NCI-H2029 treated with DMSO at 0.1 percent for 48 hours (cell line): ENCODE measurements at places on chromosomes 16 and 17.

GRCh38 chr17:65694601-65695000, 133.2 kb upstream of the AXIN2 start:
- DNase-seq, result no peak

GRCh38 chr16:67800338-67800926, 5.9 kb downstream of the RANBP10 start:
- DNase-seq, result no peak

DNA sequence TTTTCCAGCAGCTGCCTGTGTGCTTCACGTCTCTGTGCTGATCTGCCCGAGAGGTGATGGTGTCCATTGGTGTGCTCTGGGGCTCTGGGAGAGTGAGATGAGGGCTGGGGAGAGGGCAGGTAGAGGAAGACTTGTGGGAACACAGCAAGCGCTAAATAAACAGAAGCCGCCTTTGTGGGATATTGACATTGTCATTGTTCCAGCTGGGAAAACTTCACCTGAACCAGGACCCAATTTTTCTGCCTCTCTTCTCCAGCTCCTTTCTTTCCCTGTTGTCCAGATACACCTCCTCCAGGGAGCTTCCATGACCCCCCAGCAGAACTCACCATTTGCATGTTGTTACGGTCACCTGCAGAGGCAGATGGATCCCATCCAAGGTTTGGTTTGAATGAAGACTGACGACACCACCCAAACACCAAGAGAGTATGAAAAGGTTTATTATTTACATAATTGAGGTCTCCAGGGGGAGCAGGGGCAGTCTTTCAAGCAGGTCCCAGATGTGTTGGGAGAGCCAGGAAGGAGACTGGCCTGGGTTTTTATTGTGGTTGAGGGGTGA, 3.6 kb upstream of the ITGA3 start:
- peak; percentile 69 for DNase-seq

- DNase-seq, result no peak
These were observed 54.7 kb upstream of the FASN start for GRCh38 chr17:82152556-82153294.

GRCh38 chr16:56505181-56505580, 14.6 kb downstream of the BBS2 start:
- no peak for DNase-seq

DNA sequence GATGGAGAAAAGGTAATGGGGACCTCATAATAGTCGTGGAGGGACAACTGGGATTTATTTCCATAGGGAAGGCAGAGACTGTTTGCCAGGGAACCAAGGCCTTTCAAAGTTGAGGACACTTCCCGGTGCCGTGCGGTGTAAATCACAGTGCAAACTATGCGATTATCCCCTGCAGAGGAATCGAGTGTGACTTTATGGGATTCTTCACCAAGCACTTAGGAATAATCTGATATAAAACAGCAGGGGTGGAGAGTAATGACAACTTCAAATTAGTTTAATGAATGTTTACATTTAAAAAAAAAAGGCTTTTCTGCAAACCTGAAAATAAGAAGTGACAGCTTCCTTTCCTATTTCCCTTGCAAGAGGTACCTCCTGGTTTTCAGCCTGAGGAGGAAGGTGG, 538.2 kb downstream of the MAF start:
- no peak for DNase-seq

DNA sequence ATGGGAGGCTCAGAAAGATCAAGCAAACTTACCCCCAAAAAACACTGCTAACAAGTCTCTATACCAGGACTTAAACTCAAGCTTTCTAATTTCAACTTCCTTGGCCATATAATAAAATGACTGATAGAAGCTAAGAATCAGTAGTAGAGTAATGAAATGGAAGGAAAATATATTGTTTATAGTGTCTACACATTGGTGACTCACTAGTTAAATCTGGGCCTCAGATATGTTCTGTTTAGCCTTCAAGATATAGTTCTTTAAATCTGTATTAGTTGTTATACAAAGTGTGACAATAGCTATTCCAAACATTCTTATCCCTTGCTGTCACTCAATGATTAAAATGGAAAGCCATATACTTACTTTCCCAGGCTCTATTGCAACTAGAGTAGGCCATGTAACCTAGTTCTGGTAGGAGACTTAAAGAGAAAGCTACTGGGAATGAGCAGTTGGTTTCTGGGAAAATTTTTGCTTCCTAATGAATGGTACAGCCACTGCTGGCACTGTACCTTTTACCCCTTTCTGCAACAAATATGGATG, 18.3 kb downstream of the SSH2 start:
- no peak for DNase-seq

GRCh38 chr16:77574867-77575624, 140.2 kb upstream of the ADAMTS18 start:
- no peak for DNase-seq

DNA sequence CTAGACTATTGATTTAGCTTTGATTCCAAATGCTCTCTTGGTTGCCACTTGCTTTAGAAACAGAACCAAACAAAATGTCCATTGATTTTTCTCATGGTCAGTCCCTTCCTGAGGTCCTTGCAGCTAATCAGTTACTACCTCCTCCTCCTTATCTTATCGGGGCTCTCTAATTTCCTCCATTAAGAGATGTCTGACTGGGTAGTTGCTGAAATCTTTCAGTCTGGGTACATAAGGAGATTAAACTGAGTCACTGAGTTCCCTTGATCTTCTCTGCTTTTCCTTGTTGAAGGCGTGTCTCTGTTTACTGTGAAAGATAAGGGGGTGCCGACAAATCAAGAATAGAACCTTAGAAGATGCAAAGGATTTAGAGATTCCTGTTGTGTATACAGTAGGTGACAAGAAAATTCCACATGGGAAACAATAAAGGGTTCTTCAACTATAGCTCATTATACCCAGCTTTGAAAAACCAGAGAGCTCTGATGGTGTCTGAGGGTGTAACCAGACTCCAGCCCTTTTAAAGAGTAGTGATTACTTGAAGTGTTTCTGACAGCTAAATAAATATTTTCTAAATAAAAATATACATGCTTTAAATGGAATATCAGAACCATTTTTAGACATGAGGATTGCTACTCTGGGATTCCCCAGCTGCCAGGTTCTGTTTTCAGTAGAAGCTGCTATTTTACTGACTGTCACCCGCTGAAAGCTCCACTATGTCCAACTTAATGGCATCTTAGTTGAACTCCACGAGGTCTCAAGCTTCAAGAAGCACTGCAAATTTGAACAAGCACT, 791.3 kb upstream of the SOX9 start:
- DNase-seq, result peak; percentile 66

DNA sequence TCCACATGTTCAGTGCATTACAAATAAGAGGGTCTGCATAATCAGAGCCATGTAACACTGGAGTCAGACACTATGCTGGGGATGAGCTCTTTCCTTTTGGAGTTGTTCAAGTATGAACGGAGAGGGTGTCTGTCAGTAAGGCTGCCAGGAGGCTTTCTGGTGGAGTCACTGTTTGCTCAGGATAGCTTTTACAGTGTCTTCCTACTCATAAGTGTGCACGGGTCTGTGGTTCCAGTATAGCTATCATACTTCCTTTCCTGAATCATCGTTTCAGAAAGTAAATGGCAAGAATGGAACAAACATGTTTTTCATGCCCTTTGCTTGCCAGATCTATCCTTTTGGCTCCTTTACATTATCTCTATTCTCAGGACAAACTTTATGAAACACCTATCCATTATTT, 152.7 kb upstream of the CDH11 start:
- no peak for DNase-seq

DNA sequence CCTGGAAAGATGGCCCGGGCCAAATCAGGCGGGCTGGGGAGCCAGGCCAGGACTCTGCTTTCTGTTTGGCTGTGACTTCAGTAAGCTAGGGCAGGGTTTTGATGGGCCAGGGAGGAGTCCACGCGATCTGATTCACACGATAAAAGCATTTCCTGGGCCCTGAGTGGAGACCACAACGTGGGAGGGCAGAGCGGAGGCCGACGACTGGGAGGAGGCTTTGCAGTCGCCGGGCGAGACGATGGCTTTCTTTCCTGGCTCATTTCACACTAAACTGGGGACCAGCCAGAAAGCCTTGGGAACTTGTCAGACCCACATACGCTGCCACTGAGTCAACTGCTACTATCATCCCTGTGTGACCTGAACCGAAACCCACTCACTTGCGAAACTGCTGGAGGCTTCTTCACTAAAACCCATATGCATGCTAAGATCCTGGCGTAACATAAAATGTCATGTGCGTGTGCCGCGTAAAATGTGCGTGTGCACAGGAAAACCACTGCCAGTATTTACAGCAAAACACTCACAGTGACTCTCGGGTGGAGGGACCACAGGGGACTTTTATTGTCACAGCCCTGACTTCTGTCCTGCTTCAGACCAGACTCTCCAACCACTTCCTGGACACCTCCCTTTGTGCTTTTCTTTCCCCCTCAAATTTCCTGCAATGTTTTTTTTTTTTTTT, 14.2 kb upstream of the RHBDF2 start:
- DNase-seq, result no peak

- DNase-seq, result no peak
These were observed 9.2 kb downstream of the CDIP1 start for GRCh38 chr16:4529085-4530060.

GRCh38 chr16:1557074-1557473, 23.6 kb downstream of the TMEM204 start:
- no peak for DNase-seq

DNA sequence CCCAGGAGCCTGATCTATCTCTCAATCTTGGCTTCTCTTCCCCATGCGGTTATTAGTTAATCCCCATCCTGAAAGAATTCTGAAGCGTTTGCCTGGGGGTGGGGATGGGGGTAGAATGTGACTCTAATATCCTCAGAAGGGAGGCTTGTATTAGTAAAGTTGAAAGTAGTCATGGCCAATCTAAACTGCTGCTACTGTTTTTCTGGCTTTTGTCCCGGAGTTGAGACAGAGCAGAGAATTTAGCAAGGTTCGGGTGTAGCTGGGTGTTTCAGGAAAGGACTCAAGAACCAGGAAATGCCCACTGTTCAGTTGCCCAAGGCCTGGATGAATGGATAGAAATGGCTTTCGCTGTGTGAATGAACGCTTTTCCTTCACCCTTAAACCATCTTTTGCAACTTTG, 17.6 kb upstream of the ITGAM start:
- no peak for DNase-seq

DNA sequence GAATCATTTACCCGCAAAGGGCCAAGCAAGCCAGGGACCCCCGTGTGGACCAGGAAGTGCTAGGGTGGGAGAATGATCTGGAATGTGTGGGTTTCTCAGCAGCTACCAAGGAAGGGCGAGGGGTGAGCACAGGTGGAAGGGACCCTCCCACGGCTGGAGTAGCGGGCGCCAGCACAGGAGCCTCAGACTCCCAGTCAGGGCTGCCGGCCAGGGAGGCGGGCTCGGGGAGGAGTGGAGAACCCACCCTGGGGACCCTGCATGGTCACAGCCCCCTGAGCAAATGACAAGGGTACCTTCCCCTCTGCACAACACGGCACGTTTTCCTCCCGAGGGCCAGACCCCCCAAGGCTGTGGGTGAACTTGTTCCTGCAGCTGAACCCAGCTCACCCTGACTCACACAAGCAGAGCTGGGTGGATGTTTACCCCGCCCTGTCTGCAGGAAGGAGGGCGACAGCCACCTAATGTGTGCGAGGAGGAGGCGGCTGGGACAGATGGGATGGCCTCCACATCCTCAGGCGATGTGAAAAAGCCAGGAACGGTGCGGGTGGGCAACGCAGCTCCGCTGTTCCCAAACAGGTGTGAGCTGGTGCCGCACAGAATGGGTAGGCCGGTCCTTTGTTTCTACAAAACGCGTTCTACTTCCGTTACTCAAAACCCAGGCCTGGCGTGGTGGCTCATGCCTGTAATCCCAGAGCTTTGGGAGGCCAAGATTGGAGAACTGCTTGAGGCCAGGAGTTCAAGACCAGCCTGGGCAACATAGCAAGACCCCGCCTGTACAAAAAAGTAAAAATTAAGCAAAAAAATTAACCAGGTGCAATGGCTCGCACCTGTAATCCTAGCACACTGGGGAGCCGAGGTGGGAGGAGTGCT, 6.2 kb downstream of the ECI1 start:
- no peak for DNase-seq

GRCh38 chr17:15657868-15658267, 26.2 kb downstream of the TRIM16 start:
- DNase-seq, result no peak

DNA sequence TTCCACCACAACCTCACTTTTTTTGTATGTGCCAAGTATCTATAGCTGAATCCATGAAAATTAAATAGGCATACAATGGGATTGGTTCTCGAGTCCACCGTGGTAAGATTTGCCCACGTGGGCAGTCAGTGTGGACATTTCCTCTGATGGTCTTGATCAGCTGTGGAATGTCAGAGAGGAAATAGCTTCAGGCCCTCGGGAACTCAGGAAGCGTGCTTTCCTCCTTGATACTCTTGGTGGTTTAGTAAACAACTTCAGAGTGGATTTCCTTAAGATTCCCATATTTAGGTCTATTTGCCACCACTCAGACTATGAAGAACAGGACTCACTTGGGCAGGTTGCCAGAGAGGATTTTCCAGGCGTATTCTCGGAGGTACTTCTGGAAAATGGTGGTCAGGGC, 152.5 kb downstream of the VPS53 start:
- DNase-seq, result no peak

GRCh38 chr17:28366605-28367004, 1.6 kb upstream of the SEBOX start:
- no peak for DNase-seq

GRCh38 chr16:1048442-1049112, 24.0 kb upstream of the SSTR5 start:
- no peak for DNase-seq

- DNase-seq, result no peak
These were observed 23.3 kb upstream of the FOXJ1 start for GRCh38 chr17:76164331-76164730.

DNA sequence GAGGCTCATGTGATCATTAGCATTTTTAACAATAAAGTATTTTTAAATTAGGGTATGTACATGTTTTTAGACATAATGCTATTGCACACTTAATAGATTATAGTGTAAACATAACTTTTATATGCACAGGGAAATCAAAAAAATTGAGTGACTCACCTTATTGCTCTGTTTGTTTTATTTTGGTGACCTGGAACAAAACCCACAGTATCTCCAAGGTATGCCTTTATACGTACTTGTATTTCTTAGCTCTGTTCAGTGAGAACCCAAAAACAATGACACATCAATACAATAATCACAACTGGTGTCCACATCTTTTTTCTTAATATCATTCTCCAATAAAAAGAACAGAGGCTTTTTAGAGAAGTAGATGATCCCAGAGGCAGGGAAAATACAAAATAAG, 112.2 kb downstream of the CYB561 start:
- no peak for DNase-seq

- DNase-seq, result no peak
These were observed 15.0 kb upstream of the C17orf58 start for GRCh38 chr17:68011199-68011665.

DNA sequence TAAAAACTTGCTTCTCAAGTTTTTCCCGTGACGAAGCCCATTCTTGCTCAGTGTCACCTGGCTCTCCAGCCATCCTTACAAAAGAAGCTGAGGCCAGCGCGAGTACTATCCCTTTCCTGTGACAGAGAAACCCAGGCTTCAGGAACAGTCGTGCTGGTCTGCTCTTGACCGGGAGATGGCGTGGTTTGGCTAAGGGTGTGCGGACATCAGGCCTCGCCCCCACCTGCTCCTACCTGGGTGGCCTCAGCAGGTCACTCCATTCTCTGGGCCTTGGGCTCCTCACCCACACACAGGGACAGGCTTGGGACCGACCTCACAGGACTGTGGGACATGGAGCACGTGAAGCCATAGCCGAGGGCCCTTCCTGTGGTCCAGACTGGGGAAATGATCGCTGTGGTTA, 75.2 kb upstream of the CIBAR2 start:
- no peak for DNase-seq

- DNase-seq, result no peak
These were observed 89.5 kb downstream of the VAT1L start for GRCh38 chr16:77877712-77878347.

- DNase-seq, result no peak
These were observed 27.3 kb upstream of the VPS4A start for GRCh38 chr16:69283851-69284250.

GRCh38 chr16:67543036-67543435, 14.4 kb downstream of the RIPOR1 start:
- DNase-seq, result no peak
